Activated naive CD8-positive, alpha-beta T cell treated with anti-CD3 and anti-CD28 coated beads for 36 hours (primary cell): ENCODE measurements at places on chromosomes 12 and 14.
A peak's percentile ranks its signal among the peaks of the same experiment; 100 is the strongest.

DNA sequence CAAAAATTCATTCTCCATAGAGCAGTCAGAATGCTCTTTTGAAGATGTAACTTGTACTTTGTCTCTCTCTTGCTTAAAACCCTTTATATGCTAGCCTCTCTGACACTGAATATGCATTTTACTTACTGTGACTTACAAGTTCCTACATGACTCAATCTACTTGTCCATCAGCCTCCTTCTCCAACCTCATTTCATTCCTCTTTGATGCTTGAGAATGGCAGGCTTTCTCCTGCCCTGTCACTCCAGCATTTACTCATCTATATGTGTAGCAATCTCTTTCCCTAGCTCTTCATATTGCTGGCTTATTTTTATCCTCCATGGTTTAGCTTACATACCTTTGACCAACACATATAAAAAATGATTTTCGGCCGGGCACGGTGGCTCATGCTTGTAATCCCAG, 561.9 kb downstream of the CCER1 start:
- no peak for DNase-seq

DNA sequence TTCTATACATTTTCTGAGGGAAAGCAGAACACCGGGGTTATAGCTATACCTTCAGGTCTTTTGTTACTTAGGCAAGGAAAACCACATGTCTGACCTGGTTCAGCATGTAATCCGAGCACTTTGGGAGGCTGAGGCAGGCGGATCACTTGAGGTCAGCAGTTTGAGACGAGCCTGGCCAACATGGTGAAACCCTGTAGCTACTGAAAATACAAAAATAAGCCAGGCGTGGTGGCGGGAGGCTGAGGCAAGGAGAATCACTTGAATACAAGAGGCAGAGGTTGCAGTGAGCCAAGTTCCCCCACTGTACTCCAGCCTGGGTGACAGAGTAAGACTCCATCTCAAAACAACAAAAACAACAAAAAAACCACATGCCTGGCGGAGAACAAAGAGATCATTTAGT, 177.6 kb downstream of the ACSS3 start:
- DNase-seq: no peak

DNA sequence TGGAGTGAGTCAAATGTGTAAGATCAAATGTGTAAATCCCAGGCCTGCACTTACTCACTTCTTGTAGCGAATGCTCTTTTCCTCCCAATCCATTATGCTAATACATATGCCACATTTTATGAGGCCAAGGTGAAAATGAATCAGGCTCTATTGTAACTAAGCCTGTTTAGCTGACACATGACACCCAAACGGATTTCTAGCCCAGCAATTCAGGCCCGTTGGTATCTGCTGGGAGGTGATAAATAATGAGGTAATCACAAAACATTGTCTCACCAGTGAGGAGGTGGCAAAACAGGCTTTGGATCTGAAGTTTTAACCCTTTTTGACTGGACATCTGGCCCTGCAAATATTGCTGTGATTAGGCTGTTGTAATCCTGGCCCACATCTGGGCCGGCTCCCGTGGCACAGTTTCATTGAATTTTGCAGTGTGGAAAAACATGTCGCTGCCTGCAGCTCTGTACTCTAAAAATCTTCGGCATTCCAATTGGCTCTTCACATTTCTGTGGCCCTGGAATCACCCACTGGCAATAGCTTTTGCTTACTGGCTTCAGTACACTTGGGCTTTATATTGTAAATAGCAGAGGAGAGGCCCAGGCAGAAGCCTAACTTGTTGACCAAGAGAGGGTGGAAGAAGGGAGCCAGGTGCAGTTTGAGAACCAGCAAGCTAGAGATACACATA, 106.1 kb downstream of the PAX9 start:
- DNase-seq: no peak

GRCh38 chr12:103868215-103868614, 27.2 kb upstream of the NT5DC3 start:
- DNase-seq: no peak

- no peak for DNase-seq
Observed at GRCh38 chr12:31477687-31478086, 113.2 kb downstream of the DENND5B start.

GRCh38 chr12:104976703-104977102, 9.4 kb upstream of the NOPCHAP1 start:
- DNase-seq: no peak

- no peak for DNase-seq
Observed at GRCh38 chr12:45893240-45893639, 97.1 kb downstream of the SCAF11 start.

DNA sequence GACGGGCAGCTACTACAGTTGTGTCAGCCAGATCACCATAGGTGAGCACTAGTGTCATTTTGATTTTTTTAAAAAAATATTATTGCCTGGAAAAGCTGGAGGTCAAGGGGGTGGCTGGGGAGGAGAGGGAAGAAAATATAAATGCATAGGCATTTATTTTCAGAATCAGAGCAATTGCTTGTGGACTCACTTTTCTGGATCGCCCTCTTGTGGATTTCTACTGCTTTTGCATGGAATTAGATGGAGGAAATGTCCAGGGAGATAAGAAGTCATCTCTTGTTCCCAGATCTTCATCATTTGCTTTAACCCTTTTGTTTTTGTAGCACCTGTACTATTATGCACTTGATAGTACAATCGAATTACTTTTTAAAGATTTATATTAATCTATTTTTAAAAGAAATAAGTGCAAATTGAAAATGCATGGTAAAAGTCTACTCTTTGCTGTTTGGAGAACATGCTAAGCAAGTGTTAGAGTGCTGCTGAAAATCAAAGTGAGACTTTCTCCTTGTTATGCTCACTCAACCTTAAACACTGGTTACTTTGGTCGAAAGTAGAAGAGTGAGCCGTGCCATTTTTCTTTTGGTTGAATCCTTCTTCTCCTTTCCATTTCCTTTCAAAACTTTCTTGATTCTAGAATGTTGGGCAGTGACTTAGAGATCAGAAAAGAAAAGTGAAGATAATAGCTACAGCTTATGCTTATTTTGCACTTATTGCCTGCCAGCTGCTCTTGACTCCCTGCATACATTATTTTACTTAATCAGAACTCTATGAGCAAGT, 60.6 kb upstream of the ANO4 start:
- DNase-seq: no peak

GRCh38 chr12:69468237-69469026, 1.8 kb upstream of the FRS2 start:
- DNase-seq: no peak

DNA sequence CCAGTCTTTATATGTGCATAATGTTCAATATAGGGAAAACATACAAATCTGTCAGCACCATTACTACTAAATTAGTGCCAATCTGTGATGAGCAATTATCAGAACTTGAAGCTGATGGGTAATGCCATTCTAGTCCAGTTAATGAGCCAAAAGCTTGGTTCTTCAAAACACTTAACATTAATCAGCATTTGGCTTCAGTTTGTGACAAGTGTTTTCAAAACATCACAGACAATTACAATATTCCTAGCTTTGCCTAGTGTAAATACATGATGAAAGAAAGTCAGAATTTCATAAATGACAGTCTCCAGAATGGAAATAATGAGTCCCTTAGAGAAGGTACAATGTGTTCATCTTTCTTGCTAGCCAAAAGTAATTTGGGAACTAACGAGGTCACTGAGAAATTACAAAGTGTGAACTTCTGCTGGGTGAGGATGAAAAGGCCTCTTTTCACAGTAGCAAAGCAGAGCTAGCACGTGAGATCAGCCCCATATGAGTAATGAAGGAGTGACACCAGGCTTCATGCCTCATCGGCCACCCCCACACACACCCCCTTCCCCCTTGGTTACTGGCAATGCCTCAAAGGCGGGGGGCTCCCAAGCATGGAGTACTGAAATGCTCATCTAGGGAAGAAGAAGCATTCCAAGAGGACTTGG, 180.6 kb upstream of the EEA1 start:
- DNase-seq: peak; percentile 22

- no peak for DNase-seq
Observed at GRCh38 chr14:81302638-81303037, 81.9 kb upstream of the GTF2A1 start.

- no peak for DNase-seq
Observed at GRCh38 chr12:124157406-124157805, 137.5 kb upstream of the RFLNA start.

GRCh38 chr12:48105321-48105866, 485 bp downstream of the SENP1 start:
- DNase-seq: peak; percentile 43

GRCh38 chr14:100084591-100084990, 19.4 kb downstream of the EVL start:
- DNase-seq: no peak

- DNase-seq: no peak
Observed at GRCh38 chr12:22687361-22688076, 62.5 kb downstream of the ETNK1 start.

DNA sequence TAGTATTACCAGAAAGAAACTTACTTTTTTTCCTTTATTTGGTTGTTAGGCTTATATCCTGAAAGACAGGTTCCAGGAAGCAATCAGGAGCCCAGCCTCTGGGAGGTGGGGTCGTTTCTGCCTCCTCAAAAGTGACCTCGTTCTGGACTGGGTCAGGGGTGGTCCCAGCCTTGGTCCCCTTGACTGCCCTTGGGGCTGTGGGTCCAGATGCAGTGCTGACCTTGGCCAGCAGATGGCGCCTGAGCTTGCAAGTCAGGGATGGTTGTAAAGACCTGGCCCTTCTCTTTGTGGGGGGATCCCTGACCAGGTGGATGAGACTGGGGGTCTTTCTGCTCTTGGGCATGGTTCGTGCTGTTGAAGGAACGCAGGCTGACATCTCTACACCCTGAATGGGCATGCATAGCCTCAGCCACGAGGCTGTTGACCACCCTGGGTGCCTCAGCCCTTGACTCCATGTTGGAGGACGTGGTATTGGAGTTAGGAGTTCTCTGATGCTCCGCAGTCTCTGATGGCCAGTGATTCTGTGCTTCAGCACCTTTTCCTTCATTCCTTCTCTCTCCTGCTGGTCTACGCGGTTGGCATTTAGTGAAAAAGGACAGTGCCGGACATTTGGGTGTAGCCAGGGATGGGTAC, 62.4 kb downstream of the ADCK1 start:
- DNase-seq: peak; percentile 62

DNA sequence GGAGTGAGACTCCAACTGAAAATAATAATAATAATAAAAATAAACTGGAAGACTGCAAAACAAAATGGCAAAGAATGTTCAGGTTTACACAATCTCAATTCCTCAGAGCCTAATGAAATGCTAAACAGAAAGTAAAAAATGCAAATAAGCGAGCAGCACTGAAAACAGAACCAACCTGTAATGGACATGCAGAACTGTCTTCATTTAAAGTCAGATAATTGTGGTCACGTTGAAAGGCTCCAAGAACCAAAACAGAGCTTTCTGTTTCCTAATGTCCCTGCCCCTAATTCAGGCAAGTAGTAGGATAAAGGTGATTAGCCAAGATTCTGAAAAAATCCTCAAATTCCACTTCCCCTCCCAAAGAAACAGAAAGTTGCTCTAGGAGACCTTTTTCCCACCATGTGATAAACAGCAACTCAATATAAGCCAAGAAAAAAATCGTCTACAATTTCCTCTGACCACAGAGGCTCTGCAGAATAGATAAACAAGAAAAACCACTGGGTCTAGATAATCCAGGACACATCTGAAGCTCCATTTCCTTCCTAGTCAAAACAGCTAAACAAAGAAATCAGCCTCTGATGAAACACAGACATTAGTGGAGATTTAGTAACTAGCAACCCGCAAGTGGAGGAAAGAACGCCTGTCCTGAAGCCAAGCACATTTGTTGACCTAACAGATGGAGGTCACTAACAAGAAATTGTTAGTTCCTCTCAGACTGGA, 3.0 kb downstream of the MIS18BP1 start:
- DNase-seq: no peak
